Activated CD4-positive, alpha-beta memory T cell treated with anti-CD3 and anti-CD28 coated beads, Interleukin-2, amount 10 ng/mL, durations not matched to agents 7 days and 5 days (primary cell): ENCODE measurements at places on chromosomes 6 and 20.

DNA sequence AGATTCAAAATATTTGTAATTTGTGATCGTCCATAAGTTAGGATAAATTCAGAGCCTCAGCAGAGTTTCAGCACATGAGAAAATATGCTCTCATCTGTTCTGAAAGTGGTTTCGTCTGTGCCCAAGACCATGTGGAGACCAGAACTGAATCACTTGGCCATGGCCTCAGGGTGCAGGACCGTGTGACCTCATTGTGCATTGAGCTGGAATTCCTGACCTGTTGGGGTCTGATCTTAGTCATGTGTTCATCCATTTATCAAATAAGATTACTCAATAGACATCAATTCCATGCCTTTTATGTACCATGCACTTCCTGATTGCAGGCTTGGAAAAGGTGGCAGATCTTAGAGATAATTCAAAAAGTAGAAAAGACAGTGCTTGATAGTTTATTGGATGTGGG is 680.5 kb downstream of the QKI start:
- DNase-seq, result no peak

DNA sequence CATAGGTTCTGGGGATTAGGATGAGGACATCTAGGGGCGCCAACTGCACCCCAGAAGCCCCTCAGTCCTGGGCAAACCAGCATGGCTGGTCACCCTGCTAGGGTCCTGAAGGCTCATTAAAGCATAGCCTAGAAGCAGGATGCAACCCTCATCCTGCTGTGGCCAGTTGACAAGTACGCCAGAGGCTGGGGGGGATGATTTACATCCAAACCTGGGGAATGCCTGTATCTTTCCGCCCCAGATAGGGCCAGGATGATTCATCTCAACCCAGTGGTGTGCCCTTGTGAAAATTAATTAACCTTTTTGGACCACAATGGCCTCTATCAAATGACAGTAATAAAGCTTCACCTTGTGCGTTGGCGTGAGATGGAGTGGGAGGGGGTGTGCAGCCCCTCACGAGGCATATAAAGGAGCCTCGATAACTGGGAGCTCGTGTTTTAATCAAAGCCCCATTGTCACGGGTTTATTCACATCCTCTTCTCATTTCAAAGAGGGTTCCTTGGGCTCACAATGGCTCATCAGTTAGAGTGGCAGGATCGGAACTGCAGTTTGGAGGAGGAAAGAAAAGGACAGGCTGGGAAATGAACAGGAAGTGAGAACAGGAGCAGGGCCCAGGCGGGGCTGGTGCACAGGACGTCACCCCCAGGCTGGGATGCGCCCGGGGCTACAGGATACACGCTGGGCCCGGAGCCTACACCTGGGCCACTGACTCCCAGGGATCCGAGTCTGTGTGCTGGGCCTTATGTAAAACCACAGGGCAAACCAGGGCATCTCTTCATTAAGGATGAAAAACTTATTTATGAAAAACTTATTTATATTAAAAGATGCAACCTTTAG is 121.8 kb upstream of the PHACTR3 start:
- DNase-seq, result no peak

DNA sequence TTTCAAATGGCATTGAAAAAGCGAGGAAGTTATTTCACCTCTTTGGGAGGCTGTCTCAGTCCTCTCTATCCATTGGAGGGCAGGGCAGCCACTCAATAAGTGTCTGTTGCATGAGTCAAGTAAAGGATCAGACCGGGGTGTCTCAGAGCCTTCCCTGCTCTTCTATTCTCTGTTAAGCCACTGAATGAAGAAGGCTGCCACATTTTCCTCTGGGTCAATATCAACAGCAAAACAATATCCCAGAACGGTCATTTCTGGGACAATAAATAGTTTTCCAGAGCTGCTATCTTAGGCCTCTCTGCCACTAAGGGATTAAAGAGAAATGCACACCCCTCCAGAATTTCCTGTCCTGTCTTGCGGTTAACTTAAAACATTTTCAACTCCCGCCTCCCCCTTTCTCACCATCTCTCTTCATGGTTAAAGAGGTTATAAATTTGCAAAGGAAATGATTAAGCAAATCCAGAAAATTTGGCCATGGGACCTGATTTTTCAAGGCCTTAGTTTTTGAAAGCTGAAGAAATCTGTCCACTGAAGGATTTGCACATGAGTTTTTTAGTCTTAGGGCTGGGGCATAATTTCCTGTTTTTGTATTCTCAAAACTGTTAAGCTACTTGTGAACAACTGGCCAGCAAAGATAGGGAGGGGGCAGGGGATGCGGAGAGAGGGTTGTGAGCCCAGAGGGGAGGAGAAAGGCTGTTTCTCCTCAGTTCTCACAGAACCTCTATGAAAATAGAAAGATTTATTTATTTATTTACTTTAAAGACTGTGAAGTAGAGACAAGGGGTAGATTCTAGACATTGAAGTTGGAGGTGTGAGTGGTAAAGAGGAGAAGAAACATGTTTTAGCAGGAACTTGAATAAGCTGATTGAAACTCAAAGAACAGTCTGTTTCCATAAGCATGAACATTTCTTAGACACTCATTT is 135.7 kb downstream of the BCAS1 start:
- no peak for DNase-seq

DNA sequence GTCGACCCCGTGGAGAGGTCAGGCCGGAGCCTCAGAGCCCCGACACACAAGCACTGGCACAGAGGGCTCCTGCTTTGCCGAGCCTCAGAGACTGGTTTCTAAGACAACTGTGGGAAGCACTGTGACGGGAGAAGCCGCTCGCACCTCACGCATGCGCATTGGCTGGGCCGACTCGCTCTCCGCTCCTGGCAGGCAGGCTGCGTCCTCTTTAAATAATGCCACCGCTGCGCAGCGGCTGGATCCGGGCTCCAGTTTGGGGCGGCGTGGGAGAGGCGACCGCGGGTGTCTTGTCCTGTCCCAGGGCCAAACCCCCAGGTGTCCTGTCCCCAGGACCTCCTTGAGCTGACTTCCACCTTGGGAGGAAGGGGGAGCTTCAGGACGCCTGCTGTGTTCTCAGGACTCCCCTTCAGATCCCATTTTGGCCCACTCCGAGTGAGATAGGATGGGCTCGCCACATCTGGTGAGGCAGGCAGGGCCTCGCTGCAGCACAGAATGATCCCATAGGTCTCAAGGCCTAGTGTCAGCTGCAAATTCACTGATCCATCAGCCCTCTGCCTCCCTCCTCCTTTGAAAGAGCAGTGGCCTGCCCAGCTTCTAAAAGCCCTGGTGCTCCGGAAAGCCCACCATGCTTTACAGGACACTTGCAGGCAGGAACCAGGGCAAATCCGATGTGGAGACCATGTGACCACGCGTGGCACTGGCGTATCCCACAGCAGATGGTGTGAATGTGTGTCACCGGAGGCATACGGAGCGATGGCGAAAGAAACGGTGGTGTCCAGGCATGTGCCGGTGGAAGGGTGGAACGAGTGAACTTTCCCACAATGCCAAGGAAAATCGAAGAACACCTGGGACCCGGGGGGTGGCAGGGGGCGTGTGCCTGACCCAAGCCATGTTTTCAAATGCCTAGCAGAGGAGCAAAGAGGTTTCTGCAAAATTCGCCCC is 169.3 kb upstream of the ZNF337 start:
- peak; percentile 68 for DNase-seq

DNA sequence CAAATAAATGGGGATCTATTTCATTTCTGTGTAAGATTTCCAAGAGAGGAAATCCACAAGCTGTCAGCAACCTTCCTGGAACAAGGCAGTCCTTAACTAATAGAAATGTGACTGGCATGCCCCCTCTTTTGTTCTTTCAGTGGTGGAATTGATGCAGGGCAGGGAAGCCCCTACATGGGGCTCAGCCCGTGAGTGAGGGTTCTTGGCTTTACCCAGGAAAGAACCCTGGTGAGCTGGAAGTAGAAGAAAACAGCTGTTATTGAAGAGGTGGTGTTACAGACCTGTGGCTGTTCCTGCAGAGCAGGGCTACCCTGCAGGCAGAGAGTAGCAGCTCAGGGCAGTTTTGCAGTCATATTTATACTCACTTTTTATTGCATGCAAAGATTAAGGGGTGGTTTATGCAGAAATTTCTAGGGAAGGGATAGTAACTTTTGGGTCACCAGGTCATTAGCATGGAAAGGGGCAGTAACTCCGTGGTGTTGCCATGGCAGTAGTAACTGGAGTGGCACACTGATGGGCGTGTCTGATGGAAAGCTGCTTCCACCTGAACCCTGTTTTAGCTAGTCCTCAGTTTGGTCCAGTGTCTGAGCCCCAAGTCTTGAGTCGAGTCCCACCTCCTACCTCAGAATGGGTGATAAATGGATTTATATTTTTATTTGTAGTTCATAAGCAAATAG is 88.7 kb upstream of the SCP2D1 start:
- DNase-seq, result no peak

DNA sequence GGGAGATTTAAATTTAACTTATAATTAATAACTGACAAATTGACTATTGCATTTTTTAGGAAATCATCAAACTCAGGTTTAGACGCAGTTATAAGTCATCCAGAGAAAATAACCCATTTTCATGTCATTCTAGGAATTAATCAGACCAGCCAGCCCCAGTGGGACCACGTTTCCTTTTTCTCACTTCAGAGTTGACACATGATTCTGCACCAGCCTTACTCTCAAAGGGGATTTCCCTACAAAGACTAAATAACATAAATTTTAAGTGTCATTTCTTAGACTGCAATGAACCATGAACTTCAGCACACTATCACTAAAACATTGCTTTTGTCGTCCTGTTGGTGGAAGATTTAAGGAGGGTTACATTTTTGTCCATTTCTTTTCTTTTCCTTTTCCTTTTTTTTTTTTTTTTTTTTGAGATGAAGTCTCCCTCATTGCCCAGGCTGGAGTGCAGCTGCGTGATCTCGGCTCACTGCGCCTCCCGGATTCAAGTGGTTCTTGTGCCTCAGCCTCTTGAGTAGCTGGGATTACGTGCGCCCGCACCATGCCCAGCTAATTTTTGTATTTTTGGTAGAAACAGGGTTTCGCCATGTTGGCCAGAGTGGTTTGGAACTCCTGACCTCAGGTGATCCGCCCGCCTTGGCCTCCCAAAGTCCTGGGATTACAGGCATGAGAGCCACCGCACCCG is 3.6 kb downstream of the IPCEF1 start:
- DNase-seq, result peak; percentile 22
